ENCODE measurements at places on chromosomes 3 and 15. TPM values are rescaled to one million over a fixed set of nuclear protein-coding genes. Genes with fewer than 3 reads are reported as not detected.

Gene FEZF2
- total RNA-seq: not detected

Gene SLC51B
- 18.9 TPM for total RNA-seq

Gene LINGO1
- total RNA-seq: 8.1 TPM

Gene BMF
- 1.6 TPM for total RNA-seq

Gene UTS2B
- 0.22 TPM for total RNA-seq

Gene SMAD6
- total RNA-seq: 20.7 TPM

Gene SCAMP5
- total RNA-seq: 9.3 TPM

Gene PDIA3
- total RNA-seq: 310 TPM

Gene FILIP1L
- total RNA-seq: 0.16 TPM

Gene RGMA
- total RNA-seq: 0.22 TPM

Gene SPINK8
- total RNA-seq: not detected

Gene FBXL22
- total RNA-seq: 0.32 TPM

Gene HAPLN3
- 26.5 TPM for total RNA-seq

Gene ST8SIA2
- 0.53 TPM for total RNA-seq

Gene CD200R1
- 0.06 TPM for total RNA-seq
